Naive thymus-derived CD8-positive, alpha-beta T cell (primary cell): ENCODE measurements at places on chromosomes 1 and 21. TPM values are rescaled to one million over a fixed set of nuclear protein-coding genes. Genes with fewer than 3 reads are reported as not detected.

CFHR2 gene
- not detected for total RNA-seq

LRRC38 gene
- not detected for total RNA-seq

GRCh38 chr1:16905110-16905867, 9.5 kb downstream of the RNU1-2 start:
- no peaks in the 10 kb centered on the region for H3K27me3 ChIP-seq
- H3K4me3 ChIP-seq, result no peak overlapping the region
- peaks cover 42% of the 10 kb centered on the region for H3K4me1 ChIP-seq
- H3K27ac ChIP-seq, result no peak overlapping the region

- H3K27ac ChIP-seq, result peak overlapping the region; percentile 17
- peak overlapping the region; percentile 50 for H3K4me3 ChIP-seq
- peaks cover 8% of the 10 kb centered on the region for H3K36me3 ChIP-seq
Observed at GRCh38 chr1:236534151-236534651, 10.4 kb downstream of the LGALS8 start.

DNA sequence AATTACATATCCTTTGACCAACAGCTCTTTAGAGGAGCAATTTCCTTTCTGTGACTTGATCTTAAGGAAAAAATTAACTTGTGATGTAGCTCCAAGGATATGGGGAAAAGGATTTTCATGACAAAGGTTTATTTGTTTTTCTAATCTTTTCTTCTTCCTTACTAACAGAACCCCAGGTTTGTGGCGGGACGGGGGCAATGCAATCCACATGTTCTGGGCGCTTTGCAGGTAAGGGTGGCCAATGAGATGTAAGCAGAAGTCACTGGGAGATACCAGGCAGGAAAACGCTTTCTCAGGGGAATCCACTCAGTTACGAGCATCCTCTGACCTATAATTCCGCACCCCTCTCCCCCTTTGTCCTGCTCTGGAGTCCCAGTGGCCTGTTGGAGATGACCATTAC, 122.0 kb downstream of the MRPS6 start:
- no peaks in the 10 kb centered on the region for H3K36me3 ChIP-seq
- no peak overlapping the region for H3K4me3 ChIP-seq
- no peak for DNase-seq
- no peak overlapping the region for H3K27ac ChIP-seq

DNA sequence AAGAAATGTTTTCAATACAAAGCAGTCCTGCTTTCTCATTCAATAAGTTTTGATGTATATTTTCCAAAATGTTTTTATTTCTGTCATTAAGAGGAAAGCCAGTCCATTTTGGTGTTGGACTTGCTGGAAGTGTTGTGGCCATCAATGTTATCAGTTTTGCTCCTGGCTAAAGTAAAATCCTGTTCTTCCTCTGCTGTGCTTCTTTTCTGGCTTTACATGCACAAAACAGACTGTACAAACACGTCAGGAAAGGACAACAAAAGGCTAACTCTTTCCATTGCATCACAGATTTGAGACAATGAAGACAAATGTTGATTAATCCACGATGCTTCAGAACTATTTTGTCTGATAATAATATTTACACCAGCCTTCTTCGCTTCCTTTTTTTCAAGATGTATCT, 735.4 kb downstream of the LTN1 start:
- no peaks in the 10 kb centered on the region for H3K36me3 ChIP-seq
- H3K4me1 ChIP-seq, result no peaks in the 10 kb centered on the region
- H3K4me3 ChIP-seq, result no peak overlapping the region
- DNase-seq, result no peak
- H3K27me3 ChIP-seq, result peaks cover 4% of the 10 kb centered on the region
- no peak overlapping the region for H3K27ac ChIP-seq

DNA sequence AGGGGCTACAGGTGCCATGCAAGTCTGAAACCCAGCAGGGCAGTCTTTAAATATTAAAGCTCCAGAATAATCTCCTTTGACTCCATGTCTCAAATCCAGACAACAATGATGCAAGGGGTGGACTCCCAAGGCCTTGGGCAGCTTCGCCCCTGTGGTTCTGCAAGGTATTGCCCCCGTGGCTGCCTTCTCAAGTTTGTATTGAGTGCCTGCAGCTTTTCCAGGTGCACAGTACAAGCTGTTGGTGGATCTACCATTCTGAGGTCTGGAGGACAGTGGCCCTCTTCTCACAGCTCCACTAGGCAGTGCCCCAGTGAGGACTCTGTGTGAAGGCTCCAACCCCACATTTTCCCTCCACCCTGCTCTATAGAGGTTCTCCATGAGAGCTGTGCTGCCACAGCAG, 3.7 kb upstream of the MROH9 start:
- H3K4me1 ChIP-seq, result no peaks in the 10 kb centered on the region
- H3K27ac ChIP-seq, result no peak overlapping the region
- no peak for DNase-seq
- H3K36me3 ChIP-seq, result no peaks in the 10 kb centered on the region
- H3K27me3 ChIP-seq, result peaks cover 3% of the 10 kb centered on the region

GRCh38 chr1:147110872-147111271, 61.4 kb downstream of the PRKAB2 start:
- no peak for DNase-seq
- H3K27me3 ChIP-seq, result peaks cover 5% of the 10 kb centered on the region
- no peaks in the 10 kb centered on the region for H3K4me1 ChIP-seq
- no peak overlapping the region for H3K27ac ChIP-seq

DNA sequence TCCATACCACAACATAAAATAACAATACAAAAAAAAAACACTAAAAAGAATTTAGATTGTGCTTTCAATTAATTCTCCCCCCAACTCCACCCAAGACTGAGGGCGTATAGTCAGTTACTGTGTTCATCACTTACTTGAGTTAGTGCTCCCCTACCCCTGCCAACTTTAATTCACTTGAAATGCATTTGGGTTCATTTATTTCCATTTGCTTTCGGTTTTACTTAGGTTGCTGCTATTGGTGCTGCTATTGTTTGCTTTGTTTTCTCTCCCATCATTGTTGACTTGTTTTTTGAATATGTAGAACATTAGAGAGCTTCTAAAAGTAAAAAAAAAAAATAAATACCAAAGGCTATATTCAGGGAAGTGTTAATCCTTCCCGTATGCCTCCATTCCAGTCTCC, 10.7 kb upstream of the CYYR1 start:
- DNase-seq, result no peak
- H3K4me3 ChIP-seq, result no peak overlapping the region

DNA sequence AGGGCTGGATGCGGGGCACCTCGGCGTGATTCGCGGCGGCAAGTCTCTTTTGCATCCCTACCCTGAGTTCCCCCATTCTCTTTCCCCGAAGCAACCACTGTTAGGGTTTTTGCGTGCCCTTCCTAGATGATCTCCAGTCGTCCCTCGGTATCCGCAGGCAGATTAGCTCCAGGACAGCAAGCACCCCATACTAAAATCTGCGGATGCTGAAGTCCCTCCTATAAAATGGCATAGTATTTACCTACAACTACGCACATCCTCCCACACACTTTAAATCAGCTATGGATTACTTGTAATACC, 22.8 kb upstream of the CFAP126 start:
- H3K27me3 ChIP-seq, result no peaks in the 10 kb centered on the region
- peak overlapping the region; percentile 95 for H3K27ac ChIP-seq
- DNase-seq, result no peak
- peak overlapping the region; percentile 88 for H3K4me3 ChIP-seq
- no peaks in the 10 kb centered on the region for H3K36me3 ChIP-seq
- peaks cover 26% of the 10 kb centered on the region for H3K4me1 ChIP-seq

DNA sequence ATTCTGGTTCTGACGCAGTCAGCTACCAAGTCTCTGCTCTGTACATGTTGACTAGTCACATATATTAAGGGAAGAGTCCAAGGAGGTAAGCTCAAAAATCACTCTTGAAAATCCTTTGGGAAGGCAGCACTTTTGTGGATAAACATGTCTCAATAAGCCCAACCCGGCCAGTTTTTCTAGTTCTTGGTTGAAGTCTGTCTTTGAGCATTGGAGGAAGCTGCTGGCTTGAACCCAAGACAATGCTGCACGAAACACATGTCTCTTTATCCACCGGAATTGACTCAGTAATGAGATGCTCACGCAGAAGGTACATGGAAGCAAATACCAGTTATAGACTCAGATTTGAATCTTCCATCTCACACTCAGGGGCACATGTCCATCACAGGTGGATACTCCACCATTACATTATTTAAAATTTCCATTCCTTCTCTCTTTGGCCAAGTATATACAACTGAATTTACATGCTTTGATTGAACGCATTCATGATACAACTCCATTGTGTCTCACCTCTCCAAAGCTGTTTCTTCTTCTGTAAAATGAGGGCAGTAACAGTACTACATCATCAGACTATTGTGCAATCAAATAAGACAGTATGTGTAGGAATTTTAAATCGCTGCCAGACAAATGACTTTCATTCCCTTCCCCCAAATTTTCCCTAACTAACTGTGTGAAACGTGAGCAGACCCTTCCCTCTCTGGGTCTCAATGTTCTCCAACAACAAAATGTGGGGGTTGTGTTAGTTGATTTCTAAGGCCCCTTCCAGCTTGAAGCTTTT, 9.6 kb upstream of the GUCA2A start:
- no peaks in the 10 kb centered on the region for H3K36me3 ChIP-seq
- H3K4me3 ChIP-seq, result no peak overlapping the region
- no peak for DNase-seq

GRCh38 chr21:46618738-46619379, 14.0 kb upstream of the S100B start:
- peak overlapping the region; percentile 6 for H3K4me3 ChIP-seq
- H3K36me3 ChIP-seq, result no peaks in the 10 kb centered on the region
- no peaks in the 10 kb centered on the region for H3K27me3 ChIP-seq
- H3K27ac ChIP-seq, result peak overlapping the region; percentile 62

- no peaks in the 10 kb centered on the region for H3K27me3 ChIP-seq
- no peak overlapping the region for H3K27ac ChIP-seq
- no peaks in the 10 kb centered on the region for H3K4me1 ChIP-seq
- no peaks in the 10 kb centered on the region for H3K36me3 ChIP-seq
- no peak overlapping the region for H3K4me3 ChIP-seq
Observed at GRCh38 chr1:17591814-17592430, 52.4 kb downstream of the ARHGEF10L start.

- no peak for DNase-seq
- H3K4me1 ChIP-seq, result peaks cover 33% of the 10 kb centered on the region
- H3K4me3 ChIP-seq, result peak overlapping the region; percentile 88
- no peaks in the 10 kb centered on the region for H3K36me3 ChIP-seq
- no peaks in the 10 kb centered on the region for H3K27me3 ChIP-seq
- H3K27ac ChIP-seq, result peak overlapping the region; percentile 1
Observed at GRCh38 chr1:48469616-48470480, 2.2 kb downstream of the SPATA6 start.

DNA sequence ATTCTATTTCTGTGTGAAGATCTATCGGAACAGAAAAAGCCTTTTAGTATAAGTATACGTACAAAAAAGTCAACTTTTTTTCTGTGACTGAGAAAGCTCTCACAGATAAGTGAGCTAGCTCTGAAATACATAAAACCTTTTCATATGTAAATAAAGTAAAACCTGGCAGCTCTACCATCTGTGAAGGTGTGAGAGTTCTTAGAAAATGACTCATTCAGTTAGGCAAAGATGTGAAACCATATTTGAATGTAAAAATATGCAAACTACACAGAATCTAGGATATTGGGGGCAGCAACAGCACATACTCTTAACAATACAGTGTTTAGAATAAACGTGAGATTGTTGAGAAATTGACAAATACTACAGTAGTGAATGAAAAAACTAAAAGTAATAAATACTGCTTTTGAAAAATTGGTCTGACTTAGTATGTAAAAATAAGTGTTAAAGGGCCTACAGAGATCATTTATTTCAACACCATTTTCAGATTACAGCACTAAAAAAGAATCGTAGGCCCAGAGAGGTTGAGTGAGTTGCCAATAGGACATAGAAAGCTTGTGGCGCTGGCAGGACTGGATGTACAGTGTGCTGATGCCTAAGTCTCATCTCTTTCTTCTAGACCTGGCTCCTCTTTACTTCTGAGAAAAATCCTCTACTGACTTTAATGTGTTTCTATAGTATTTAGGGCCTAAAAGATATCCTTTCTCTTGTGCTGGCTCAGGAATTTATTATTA, 19.8 kb downstream of the ATP6V1G3 start:
- H3K4me1 ChIP-seq, result peaks cover 30% of the 10 kb centered on the region
- peak overlapping the region; percentile 45 for H3K4me3 ChIP-seq
- peak overlapping the region; percentile 88 for H3K27ac ChIP-seq
- H3K27me3 ChIP-seq, result no peaks in the 10 kb centered on the region

DNA sequence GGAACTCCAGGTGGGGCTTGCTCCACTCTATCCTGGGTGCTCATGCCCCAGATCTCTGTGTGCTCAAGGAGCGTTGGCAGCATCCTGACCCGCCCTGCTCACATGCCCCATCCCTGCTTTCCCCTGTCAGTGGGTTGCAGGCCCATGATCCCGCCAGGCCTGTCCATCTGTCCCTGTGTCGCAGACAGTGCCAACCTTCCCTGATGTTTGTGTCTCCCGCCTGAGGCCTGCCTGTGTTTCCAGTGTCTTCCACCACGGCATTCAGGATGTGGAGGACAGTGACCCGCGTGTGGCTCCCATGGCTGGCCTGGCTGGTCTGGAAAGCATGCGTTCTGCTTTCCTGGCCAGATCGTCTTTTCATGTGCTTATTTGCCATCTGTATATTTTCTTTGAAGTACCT, 82.9 kb downstream of the PCBP3 start:
- DNase-seq, result no peak
- H3K27ac ChIP-seq, result no peak overlapping the region
- no peaks in the 10 kb centered on the region for H3K27me3 ChIP-seq
- H3K36me3 ChIP-seq, result no peaks in the 10 kb centered on the region
- H3K4me1 ChIP-seq, result no peaks in the 10 kb centered on the region
- H3K4me3 ChIP-seq, result no peak overlapping the region

DNA sequence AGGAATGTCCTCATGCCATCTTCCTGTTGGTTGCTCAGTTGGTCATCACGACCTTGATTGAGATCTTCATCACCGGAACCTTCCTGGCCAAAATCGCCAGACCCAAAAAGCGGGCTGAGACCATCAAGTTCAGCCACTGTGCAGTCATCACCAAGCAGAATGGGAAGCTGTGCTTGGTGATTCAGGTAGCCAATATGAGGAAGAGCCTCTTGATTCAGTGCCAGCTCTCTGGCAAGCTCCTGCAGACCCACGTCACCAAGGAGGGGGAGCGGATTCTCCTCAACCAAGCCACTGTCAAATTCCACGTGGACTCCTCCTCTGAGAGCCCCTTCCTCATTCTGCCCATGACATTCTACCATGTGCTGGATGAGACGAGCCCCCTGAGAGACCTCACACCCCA, 42.9 kb downstream of the KCNJ15 start:
- no peak for DNase-seq
- no peak overlapping the region for H3K4me3 ChIP-seq
- H3K4me1 ChIP-seq, result peaks cover 4% of the 10 kb centered on the region
- H3K27me3 ChIP-seq, result peaks cover 8% of the 10 kb centered on the region
- H3K27ac ChIP-seq, result no peak overlapping the region

DNA sequence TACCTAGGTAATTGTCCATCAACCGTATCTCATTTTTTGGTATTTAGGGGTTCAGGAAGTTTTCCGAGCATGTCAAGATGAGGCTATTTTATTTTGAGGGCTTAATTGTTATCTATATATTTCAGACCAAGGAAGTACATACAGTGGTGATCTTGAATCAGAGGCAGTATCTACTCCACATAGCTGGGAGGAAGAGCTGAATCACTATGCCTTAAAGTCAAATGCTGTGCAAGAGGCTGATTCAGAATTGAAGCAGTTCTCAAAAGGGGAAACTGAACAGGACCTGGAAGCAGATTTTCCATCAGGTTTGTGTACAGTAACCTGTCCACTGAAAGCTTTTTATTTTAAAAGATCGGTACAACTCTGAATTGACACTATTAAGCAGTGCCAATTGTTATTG, 130.2 kb downstream of the ZMYM4 start:
- no peaks in the 10 kb centered on the region for H3K27me3 ChIP-seq
- peaks cover 50% of the 10 kb centered on the region for H3K36me3 ChIP-seq
- no peak overlapping the region for H3K4me3 ChIP-seq
- H3K4me1 ChIP-seq, result peaks cover 8% of the 10 kb centered on the region

- no peak overlapping the region for H3K27ac ChIP-seq
- no peaks in the 10 kb centered on the region for H3K27me3 ChIP-seq
- H3K4me1 ChIP-seq, result no peaks in the 10 kb centered on the region
- H3K4me3 ChIP-seq, result no peak overlapping the region
Observed at GRCh38 chr1:117096951-117097408, 24.6 kb downstream of the TRIM45 start.
